Effector memory CD4-positive, alpha-beta T cell (primary cell): ENCODE measurements at places on chromosomes 5 and 9.

DNA sequence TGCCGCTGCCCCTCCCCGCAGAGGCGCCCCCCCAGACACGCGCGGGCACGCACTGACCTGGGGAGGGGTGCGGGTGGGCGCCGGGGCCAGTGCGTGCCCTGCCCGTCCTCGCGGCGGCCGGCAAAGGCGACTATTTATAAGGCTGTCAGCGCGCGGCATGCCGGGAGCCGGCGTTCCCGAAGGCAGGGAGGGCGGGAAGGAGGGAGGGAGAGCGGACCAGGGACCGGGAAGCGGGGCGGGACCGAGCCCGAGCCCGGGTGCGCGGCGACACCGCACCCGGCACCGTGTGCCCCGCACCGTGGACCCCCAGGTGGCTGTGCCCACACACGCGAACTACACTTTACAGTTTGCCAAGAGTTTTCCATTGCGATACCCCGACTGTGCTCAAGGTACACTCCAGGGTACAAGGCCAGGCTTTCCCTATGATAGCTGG, at the start of gene AK1:
TSS of gene AK1 (minus strand) at position 110 of the 433 bp plus-strand sequence. CDS start 3,058 bp downstream, outside the sequence.
- DNase-seq, result no peak

DNA sequence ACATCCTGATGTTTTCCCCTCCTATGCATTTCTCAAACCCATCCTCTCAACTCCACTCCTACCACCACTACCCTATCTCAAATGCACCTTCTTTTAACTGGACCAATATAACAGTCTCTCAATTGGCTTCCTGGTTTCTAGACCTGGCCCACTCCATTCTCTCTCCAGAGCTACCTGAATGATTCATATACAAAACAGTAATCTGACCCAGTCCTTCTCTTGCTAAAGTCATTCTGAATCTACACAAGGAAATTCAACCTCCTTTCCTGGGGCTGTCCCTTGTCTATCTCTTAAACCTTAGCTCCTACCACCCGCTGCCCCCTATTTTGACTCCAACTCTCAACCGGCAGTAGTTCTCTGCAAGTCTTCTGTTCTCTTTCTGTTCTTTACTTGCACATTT, 97.2 kb downstream of the PCSK1 start:
- DNase-seq, result no peak

GRCh38 chr5:6717687-6718086, 4.5 kb downstream of the TENT4A start:
- no peak for DNase-seq

- DNase-seq, result no peak
These were observed 20.5 kb downstream of the ERAP2 start for GRCh38 chr5:96896806-96897205.
